ENCODE measurements at places on chromosomes 5 and 9.

DNA sequence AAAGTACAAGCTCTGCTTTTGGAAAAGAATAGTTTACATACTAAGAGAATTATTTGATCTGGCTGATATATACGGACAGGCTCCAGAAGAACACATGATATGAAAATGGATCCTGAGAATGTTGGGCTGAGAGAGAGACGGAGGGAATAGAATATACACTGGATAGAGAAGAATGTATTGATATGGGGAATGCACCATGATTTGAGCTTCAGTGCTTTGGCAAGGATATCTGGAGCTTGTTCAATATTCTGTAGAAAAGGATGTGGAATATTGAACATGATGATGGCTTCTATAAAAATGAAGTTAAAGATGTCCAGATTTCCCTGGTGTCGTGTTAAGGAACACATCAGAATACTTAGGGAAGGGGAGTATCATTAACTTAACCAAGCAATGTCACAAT, 280.5 kb upstream of the VLDLR start:
- DNase-seq: no peak

GRCh38 chr9:38009035-38009501, 60.0 kb downstream of the SHB start:
- DNase-seq: no peak

DNA sequence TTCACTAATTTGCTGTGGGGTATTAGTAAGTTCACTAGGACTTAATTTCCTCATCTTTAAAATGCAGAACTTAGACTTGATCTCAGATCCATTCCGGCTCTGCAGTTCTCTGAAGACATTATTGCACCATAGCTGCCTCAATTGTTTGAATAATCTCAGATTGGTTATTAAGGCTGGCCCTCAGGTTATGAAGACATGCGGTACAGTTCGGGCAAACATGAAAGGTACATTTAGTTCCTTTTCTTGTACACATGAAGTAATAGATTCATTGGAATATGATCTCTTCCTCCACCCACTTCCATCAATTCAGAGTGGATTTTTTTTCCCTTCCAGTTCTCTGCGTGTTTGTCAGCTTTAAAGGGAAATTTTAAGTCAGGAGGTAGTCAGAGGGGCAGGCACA, 28.0 kb downstream of the ATP6V0E1 start:
- no peak for DNase-seq

GRCh38 chr5:24750355-24750754, 105.6 kb upstream of the CDH10 start:
- no peak for DNase-seq

GRCh38 chr9:127627494-127627855, 15.4 kb downstream of the STXBP1 start:
- no peak for DNase-seq

DNA sequence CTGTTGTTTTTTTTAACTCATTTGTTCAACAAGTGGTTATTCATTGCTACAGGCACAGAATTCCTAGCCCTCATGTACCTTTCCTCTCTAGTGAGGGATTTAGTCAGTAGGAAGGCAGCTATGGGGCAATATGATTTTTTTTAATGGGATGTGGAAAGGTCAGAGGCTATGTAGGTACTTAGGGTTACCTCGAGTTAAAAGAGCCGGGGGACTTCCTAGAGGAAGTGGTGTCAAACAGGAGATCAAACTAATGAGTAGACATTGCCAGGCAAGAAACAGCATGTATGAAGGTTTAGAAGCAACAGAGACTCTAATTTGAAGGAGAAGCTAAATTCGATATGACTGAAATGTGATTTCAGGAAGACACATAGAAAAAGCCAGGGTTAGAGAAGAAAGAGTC, 50.7 kb downstream of the ITGA2 start:
- DNase-seq: no peak

DNA sequence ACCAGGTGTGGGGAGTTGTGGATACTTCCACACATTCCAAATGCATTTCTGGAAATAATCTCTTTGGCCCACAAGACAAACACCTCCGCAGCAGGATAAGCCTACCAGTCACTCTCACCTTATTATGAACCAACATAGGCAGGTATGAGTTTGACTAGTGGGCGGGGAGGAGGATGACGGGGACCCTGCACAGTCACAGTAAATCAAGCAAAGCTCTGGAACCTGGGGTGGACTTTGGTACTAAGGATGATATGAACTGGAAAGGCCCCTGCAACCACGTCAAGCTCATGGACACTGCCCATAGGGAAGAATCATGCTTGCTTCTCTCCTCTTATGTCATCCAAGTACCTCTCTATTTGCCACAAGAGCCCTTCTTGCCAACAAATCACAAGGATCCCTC, 259.4 kb downstream of the HSPA4 start:
- DNase-seq: no peak

DNA sequence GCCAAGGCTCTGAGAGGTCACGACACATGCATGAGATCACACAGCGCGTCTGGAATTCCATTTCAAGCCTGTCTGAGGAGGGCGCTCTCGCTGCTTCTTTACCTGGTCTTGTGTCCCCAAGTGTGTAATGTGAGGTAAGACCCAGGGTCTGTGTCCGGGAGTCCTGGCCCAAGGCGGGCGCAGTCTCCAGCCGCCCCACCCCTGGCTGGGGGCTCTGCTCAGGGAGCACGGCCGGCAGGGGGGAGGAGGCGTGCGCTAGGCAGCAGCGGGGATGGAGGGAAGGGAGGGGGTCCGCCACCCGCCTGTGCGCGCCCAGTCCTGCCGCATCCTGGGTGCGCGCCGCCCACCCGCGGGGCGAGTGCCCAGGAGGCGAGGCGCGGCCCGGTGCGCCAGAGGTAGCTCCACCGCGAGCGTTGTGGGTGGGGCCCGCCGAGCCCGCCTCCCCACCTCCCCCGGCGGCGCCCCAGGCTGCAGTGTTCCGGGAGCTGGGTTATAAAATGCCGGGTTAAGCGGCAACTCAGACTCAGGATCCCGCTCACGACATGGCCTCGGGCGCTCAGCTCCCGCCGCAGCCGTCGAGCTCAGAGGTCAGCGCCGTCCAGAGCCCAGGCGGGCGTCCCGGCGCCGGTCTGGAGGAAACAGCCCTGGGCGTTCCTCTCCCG, at the start of gene CCNI2:
CCNI2 (plus strand) TSS at position 473 of the 662 bp plus-strand sequence; CDS start at position 543, 70 bp downstream.
- no peak for DNase-seq

- DNase-seq: no peak
Observed at GRCh38 chr5:134491841-134492442, 33.5 kb upstream of the JADE2 start.

- DNase-seq: no peak
Observed at GRCh38 chr9:89353989-89354388, 35.7 kb downstream of the SECISBP2 start.

DNA sequence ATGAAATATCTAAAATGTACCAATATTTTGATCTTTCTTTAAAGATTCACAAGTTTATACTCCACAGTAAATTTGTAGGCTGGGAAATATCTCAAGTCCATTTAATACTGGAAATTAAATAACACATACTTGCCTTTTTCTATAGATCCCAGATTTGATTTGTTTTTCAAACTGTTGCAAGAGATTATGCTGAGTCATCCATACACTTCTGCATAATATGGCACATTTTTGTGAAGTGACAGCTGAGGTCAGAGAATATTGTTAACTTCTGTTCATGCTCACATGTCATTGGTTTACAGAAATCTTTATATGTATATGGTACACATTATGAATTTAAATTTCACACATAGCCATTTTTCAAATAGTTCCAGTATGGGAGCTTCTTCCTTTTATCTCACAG, 1066.3 kb upstream of the NUDT12 start:
- DNase-seq: no peak

DNA sequence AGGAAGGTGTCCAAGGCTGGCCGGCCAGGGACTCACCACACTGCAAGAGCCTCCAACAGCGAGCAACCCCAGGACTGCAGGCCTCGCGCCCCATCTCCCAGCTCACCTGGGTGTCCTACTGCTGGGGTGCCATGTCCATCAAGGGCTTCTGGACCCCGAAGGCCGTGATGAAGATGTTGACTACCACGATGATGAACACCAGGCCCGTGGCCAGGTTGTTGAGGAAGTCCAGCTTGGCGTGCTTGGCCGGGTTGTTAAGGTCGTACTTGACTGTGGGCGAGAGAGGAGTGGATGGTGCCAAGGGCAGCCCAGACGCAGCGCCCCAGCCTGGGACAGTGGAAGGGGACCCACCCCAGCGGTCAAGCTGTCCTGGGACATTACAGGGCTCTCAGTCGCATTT, 9.3 kb downstream of the NINJ1 start:
- DNase-seq: no peak

All from NCI-H2029 treated with DMSO at 0.1 percent for 48 hours (cell line).